Bronchial epithelial cell (primary cell): ENCODE measurements at places on chromosomes 1 and 21. TPM values are rescaled to one million over a fixed set of nuclear protein-coding genes. Genes with fewer than 3 reads are reported as not detected.
A peak's percentile ranks its signal among the peaks of the same experiment; 100 is the strongest.

XKR8 gene
- total RNA-seq = 2.4 and 3.2 TPM in 2 replicates

CFAP141 gene
- total RNA-seq = not detected in 2 replicates

DNA sequence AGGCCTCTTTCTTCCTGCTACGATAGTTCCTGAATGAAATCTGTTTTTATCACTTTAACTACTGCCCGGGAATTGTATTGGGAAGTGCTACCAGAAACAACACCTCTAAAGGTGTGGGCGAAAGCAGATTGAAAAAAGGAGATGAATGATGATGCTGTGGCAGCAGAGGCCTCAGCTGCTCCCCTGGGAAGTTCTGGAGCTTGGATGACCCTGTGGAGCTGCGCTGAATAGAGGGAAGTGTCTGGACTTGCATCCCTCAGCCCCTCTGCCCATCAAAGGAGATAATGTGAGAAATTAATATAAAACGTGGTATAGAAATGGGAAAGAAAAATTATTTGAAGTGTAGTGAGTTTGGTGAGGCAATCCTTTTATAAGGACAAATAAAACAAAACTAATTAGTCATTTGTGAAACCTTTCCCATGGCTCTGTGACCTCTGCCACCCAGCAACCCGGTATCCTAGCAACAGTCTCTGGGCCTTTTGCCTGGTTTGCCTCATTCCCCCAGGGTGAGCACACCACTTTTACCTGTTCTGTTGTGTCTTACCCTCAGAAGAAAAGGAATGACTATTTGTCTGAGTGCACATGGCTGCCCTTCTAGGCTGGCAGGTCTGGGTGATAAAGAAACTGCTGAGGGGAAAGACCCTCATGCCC lies 21.3 kb downstream of the OVAAL start:
- DNase-seq = peak; percentile 92

- DNase-seq = no peak
Observed at GRCh38 chr1:13788795-13789194, 88.8 kb downstream of the PRDM2 start.

DNA sequence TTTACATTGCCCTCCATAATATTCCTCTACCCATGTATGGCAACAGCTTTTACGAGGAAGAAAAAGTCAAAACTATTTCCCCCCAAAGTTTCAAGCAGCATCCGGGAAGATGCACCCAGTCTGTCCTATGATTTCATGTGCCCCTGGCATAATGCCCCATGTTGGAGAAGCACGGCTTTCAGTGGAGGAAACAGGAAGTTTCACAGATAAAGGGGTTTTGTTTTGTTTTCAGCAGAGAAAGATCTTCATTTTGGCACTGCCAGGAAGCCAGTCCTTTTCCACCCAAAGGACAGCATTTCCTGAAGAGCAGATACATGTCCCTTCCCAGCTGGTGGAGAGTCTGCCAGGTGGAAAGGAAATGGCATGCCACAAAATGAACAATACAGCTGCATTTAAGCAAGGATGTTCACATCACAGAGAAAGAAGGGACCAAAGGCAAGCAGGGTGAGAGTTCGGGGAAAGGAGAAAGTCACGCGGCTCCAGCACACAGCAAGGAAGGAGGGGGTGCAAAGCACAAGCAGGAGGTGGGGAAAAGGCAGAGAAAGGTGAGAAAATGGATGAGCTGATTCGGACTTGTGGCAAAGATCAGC lies 95.3 kb upstream of the HIVEP3 start:
- no peak for DNase-seq
